GM12892 (cell line): ENCODE measurements at places on chromosomes 16 and 17.

DNA sequence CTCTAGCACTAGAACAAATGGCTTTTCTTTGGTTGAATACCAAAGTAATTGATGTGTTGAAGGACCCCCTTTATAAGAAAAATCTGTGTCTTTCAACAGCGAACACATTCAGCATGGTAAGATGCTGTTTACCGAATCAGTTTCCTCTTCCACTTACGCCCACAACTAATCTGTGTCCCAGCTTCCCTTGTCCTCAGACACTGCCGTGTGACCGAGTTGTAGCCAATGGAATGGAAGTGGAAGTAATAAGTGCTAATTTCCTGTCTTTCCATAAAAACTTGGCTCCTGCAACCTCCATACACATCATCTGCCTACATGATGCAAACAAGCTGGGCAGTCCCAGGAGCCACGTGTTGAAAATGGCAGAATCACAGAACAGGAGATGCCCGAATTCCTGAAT lies 10.4 kb downstream of the CDIPT start:
- no peak for DNase-seq

GRCh38 chr16:65375651-65376050 lies 253.8 kb upstream of the CDH11 start:
- no peak for DNase-seq

GRCh38 chr16:67944690-67945391 lies 921 bp upstream of the LCAT start:
- no peak for DNase-seq

DNA sequence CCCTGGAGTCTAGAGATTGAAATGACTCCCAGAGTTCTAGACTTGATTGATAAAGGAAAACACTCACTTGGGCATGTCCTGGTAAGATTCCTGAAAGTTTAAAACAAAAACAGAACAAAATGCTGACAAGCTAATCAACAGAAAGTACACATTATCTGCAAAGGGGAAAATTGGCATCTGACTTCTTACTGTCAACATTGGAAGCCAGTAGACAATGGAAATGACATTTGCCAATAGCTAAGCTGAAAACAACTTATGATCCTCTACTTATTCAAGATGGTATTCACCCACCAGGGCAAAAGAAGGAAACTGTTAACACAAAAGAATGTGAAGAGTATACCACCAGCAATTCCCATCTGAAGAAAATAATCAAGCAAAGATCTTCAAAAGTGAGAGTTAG lies 36.8 kb upstream of the CDYL2 start:
- DNase-seq = no peak

DNA sequence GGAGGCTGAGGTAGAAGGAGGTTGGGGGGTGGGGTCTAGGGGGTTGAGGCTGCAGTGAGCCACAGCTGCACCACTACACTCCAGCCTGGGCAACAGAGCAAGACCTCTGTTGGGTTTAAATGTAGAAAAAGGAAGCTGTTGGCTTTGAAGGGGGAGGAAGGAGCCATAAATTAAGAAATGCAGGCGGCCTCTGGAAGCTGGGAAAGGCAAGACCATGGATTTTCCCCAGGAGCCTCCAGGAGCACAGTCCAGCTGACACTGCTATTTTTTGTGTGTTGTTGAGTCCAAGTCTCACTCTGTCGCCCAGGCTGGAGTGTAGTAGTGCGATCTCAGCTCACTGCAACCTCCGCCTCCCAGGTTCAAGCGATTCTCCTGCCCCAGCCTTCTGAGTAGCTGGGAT lies 15.9 kb downstream of the LITAF start:
- DNase-seq = no peak

DNA sequence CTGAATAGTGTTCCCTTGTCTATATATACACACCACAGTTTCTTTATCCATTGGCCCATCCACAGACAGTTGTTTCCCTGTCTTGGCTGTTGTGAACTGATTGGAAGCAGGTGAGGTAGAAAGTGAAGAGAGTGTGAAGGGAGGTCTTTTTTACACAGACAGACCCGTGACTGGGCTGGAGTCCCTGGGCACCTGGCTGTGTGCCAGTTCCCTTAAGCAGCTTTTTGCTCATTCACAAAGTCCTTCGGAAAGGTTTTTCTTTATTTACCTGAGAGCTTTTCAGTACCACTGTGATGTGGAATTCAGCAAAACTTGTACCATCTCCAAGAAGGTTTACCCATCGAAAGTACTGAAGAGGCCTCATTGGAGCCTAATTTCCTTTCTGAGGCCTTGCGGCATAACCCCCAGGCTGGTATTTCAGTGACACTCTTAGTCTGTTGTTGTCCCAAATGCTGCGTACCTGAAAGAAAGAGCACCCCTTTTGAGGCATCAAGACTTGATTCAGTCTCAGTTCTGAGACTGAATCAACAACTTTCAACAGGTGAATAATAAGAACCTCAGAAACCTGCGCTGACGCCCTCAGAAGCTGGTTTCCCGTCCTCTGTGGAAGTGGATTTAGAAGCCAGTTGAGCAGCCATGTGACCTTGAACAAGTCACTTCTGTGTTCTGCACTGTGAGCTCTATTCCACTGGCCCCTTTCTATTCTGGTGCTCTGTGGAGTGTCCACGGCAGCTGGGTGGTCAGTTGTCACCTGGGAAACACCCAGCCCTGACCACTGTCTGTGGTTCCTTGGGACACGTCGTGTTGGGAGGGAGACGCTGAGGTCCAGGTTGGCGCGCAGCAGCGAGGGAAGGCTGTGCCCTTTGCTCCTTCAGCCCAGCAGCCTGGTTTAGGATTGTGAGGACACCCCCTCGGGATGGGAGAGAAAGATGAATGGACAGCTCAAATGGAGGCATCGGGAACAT lies 53.9 kb upstream of the CRISPLD2 start:
- DNase-seq = no peak
